T-helper 2 cell (primary cell): ENCODE measurements at places on chromosomes 6 and 20.

GRCh38 chr6:39182604-39183003 lies 46.7 kb downstream of the KCNK5 start:
- DNase-seq: no peak

DNA sequence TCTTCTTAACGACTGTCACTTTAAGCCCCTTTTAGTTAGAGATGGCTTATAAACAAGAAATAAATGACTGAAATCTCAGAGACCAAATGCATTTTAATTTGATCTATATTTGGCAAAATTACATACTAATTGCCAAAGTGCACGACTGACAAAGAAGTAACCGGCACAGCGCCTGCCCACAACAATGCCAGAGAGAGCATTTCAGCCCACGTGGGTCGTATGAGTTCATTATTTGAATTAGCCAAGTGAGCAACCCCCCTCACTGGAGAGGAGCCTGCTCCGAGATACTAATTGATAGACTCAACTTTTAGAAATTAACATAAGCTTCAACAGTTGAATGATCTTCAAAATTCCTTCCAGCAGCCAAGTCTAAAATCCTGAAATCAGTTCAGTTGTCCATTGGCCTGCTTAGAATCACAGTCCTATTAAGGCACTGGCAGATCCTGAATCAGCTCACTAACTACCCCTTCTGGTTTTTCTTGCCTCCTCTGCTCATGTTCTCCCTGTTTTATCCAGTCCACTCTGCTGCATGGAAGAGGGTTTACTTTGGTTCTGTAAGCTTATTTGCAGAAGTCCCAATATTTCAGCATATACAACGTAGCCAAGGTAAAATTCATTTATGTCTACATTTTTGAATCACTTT lies 519.1 kb upstream of the AGPAT4 start:
- DNase-seq: no peak

- DNase-seq: no peak
These were observed 124.2 kb downstream of the GRM4 start for GRCh38 chr6:34021554-34022190.

DNA sequence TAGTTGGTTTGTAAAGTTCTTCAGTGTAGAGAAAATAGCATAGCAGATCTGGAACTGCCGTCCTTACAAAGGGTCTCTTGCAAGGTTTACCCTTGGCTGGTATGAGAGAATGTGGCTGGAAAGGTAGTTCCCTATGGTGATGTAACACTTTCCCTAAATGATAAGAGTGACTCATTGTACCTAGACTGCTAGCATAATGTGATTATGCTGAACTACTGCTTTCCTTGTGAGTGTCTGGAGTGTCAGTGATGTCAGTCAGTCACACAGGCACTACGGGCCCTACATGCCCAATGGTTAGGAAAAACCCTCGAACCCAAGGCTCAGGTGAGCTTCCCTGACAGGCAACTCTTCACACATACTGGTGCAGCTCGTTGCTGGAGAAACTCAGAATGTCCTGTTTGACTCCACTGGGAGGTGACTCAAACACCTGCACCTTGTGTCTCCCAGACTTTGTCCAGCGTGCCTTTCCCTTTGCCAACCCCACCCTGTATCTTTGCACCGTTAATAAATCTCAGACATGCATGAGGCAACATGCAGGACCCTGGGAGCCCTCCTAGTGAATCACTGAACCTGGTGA lies 28.4 kb upstream of the LY86 start:
- DNase-seq: no peak

DNA sequence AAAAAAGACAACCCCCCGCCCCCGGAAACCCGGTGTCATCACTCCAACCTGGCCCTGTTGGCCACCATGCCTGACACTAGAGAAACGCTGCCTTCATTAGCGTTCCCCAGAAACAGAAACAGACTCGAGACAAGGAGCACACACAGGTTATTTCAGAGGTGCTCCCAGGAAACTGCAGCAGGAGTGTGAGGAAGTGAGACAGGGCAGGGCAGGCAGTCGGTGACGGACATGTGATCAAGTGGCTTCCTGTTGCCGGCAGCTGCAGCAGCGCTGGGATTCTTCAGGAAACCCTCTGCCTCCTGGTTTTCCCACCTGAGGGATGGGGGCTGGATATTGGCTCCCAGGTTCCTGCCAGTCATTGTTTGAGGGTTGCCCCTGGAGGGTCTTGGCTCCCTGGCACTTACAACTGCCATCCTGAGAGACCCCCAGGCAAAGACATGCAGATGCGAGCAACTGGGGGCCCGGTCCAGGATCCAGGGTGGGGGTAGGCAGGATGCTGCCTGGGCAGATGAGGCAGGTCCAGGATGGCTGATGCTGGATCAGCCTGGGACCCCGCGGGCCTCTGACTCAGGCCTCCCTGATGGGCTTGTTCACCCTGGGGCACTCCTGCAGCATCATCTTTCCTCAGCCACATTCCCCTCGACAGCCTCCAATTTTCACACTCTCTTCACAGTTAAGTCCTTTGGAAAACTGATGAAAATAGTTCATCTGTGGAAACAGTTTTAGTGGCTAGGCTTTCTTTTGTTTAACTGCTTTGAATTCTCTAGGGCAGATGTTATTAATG lies 150.7 kb upstream of the SYNDIG1 start:
- no peak for DNase-seq

- no peak for DNase-seq
These were observed 9.6 kb upstream of the CST3 start for GRCh38 chr20:23647346-23647745.

GRCh38 chr6:154622618-154623336 lies 110.4 kb upstream of the SCAF8 start:
- no peak for DNase-seq

DNA sequence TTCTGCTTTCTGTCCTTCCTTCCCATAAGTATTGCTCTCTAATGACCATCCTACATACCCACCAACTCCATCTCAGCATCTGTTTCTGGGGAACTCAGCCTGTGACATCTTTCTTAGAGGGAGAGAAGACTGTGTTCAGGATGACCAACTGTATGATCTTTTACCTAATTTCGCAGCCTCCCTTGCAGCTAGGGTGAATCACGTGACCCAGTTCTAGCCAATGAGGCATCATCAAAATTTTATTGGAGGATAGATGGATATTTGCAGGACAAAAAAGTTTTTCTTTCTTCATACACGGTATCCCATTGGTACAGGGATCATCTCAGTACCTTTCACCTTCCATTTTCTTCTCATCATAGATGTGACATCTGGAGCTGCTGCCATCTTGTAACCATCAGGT lies 14.4 kb upstream of the MC3R start:
- DNase-seq: no peak

DNA sequence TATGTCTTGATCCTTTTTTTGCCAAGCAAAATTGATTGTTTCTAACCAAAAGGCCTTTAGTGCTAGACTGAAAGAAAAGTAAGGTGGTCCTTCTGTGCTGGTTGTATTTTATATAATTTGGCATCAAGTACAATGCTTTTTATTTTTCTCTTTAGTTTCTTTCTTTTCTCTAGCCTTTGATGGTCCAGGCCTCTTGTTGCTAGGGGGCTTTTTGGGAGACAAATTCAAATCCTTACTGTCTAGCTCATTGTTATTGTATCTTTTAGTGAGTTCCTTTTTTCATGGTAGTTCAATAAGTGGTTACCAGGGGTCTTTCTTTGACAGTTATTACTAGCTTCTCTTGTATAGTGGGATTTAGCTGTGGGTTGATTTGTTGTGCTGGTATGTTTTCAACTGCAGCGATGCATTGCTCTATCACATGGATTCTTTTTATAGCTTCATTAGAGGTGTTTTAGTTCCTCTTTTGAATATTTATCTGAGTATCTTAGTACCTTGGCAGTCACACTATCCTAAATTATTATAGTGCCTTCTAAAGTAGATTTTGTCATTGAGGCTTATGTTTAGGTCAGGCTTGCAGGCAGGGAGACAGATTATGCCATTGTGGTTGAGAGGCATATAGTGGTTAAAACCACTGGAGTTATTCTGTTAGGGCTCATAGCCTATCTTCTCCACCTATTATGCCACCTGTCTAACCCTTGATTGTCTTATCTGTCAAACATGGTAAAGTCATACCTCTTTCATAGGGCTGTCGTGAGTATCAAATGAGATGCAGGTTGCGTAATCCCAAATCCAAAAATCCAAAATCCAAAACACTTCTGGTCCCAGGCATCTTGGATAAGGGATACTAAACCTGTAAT lies 49.5 kb downstream of the KCNS1 start:
- DNase-seq: no peak

DNA sequence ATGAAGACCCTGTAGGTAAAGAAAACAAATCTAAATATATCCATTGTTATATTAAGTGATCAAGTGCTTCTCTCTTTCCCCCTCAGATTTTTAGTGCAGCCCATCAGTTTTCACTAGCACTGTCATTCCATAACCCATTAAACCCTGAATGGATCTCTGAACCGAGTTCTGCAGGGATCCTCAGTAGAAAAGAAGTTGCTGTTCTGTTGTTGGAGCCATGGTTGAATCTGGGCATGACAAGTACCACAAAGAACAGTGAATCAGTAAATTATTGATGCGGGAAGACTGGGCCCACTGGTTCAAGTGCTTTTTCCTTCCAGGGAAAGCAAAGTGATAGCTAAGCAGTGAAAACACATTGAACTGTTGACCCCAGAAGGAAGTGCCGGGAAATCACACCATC lies 60.4 kb downstream of the LAMP5 start:
- no peak for DNase-seq

GRCh38 chr6:111810294-111811131 lies 62.7 kb downstream of the FYN start:
- no peak for DNase-seq

DNA sequence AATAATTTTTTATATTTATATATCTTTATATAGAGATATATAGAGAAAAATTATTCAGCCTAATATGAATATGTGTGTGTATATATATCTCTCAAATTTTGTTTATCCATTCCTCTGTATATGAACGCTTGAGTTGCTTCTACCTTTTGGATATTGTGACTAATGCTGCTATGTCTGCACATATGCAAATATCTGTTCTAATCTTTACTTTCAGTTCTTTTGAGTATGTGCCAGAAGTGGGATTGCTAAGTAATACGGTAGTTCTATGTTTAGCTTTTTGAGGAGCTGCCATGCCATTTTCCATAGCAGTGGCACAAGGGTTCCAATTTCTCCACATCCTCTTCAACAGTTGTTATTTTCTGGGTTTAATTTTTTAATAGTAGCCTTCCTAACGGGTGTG lies 72.8 kb upstream of the CEP85L start:
- no peak for DNase-seq

DNA sequence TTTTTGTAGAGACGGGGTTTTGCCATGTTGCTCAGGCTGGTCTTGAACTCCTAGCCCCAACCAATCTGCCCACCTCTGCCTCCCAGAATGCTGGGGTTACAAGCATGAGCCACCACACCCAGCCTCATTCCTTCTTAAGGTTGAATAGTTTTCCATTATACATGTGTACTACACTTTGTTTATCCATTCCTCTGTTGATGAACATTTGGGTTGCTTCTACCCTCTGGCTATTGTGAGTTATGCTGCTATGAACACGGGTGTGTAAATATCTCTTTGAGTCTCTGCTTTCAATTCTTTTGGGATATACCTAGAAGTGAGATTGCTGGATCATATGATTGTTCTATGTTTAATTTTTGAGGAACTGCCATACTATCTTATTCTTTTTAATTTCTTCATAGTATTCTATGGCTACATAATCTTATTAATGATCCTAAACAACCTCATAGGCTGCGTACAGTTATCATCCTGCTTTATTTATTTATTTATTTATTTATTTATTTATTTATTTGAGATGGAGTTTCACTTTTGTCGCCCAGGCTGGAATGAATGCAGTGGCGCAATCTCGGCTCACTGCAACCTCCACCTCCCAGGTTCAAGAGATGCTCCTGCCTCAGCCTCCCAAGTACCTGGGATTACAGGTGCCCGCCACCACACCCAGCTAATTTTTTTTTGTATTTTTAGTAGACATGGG lies 49.2 kb upstream of the TLDC2 start:
- DNase-seq: no peak
